Activated CD8-positive, alpha-beta T cell treated with anti-CD3 and anti-CD28 coated beads for 36 hours (primary cell): ENCODE measurements at places on chromosomes 2 and 18. TPM values are rescaled to one million over a fixed set of nuclear protein-coding genes. Genes with fewer than 3 reads are reported as not detected.

GAD1 gene
- total RNA-seq, result 1.3 TPM

CFAP221 gene
- not detected for total RNA-seq

TEX44 gene
- total RNA-seq, result not detected

DYSF gene
- total RNA-seq, result 3.5 TPM

CYS1 gene
- 0.11 TPM for total RNA-seq

GRCh38 chr18:24322584-24323136, 75.0 kb downstream of the OSBPL1A start:
- no peak for DNase-seq
- H3K4me1 ChIP-seq, result peaks cover 3% of the 10 kb centered on the region
- H3K27ac ChIP-seq, result no peak overlapping the region

DNA sequence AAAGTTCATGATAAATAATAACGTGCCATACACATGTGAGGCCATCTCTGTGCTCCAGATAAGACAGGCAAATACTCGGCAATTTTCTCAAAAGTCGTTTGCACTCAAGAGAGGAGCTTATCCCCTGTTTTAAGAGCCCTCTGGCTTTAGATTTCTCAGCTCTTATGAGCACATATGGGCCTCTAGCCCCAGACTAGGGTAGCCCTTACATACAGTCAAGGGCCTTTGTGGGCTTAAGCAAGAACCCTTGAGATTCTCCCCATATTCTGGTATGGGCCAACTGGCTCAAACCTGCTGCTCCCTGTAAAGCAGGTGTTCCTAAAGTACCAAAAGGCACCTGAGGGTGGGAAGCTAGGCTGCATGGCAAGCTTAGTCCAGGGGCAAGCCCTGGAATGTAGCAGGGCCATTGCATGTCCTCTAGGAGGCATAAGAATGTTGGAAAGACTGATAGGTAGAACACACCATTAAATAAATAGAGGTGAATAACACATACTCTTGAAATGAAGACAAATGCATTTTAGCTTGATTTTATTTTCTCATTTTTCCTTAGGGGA, 66.1 kb downstream of the FASTKD2 start:
- no peaks in the 10 kb centered on the region for H3K27me3 ChIP-seq
- no peak overlapping the region for H3K27ac ChIP-seq
- no peak overlapping the region for H3K4me3 ChIP-seq
- H3K36me3 ChIP-seq, result peaks cover 4% of the 10 kb centered on the region
- no peaks in the 10 kb centered on the region for H3K4me1 ChIP-seq

DNA sequence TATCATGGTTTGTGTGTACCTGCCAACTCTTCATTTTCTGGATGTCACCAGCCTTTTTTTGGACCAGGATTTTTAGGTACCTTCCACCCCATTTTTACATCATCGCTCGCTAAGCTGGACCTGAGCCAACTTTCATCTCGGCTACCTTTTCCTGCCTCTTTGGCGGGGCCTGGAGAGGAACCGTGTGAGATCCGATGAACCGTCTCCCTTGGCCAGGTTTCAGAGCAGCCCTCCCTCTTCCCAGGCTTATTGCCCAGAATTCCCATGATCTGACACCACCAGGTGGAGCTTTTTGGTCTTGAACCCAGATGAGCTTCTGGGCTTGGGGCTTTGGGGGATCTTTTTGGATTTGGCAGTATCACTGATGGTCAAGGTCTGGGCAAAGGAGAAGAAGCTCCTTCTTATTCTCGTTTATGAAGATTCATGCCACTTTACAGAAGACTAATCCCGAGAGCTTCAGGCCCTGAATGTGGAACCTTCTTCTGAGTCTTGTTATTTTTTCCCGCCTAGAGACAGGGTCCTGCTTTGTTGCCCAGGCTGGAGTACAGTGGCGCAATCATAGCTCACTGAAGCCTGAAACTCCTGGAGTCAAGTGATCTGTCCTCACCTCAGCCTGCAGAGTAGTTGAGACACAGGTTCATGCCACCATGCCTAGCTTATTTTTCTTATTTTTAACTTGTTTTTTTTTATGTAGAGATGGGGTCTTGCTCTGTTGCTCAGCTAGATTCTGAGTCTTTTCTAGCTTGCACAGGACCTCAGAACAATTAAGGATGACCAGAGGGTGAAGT, 50.4 kb downstream of the GATA6 start:
- H3K4me1 ChIP-seq, result peaks cover 11% of the 10 kb centered on the region
- H3K4me3 ChIP-seq, result no peak overlapping the region
- no peaks in the 10 kb centered on the region for H3K36me3 ChIP-seq
- no peak overlapping the region for H3K27ac ChIP-seq

DNA sequence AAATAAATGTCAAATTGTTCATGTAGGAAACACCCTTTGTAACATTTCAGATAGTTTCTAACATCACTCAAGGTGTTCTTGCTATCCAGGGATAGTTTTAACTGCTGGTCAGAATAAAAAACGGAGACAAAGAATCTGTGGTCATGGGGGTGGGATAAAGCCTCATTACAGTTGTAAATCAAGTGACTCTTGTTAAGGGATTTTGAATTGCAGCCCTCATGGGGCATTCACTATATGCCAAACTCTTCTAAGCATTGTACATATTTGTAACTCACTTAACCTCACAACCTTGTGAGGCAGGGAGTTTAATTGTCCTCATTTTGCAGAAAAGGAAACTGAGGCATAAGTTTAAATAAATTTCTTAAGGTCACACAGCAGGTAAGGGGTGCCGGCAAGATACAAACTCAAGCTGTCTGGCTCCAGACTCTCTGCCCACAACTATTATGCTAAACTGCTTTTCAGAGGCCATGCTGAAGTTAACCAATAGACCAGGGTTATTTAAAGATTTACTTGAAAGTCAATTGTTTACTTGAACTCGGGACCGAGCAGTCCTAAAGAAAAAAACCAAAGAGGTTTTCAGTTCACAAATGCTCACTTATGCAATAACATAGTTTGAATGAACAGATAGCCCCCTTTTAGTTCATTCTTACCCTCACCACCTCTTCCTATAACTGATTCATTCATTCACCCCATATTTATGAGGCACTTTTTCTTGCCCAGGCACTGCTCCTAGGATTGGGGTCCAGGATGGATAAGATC, 121.6 kb upstream of the FZD5 start:
- no peaks in the 10 kb centered on the region for H3K36me3 ChIP-seq
- no peaks in the 10 kb centered on the region for H3K27me3 ChIP-seq
- DNase-seq, result no peak

DNA sequence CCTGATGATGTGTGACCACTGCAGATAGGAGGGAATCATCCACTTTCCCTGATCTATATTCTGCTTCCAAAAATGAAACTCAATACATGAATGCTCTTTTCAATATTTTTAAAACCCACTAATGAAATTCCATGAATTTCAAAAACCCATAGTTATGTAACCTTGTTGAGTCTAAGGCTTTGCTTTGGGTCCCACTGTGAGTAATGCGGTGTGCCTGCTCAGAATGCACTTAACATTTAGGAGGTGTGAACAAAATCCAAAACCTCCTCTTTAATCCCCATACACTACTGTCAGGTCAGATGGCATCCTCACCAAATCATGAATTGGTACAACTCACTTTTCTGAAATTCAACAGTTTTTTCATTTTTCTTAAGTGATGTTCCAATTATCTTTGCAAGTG, 50.4 kb downstream of the CCDC93 start:
- no peak overlapping the region for H3K27ac ChIP-seq
- no peaks in the 10 kb centered on the region for H3K4me1 ChIP-seq
- no peak for DNase-seq
- no peak overlapping the region for H3K4me3 ChIP-seq

DNA sequence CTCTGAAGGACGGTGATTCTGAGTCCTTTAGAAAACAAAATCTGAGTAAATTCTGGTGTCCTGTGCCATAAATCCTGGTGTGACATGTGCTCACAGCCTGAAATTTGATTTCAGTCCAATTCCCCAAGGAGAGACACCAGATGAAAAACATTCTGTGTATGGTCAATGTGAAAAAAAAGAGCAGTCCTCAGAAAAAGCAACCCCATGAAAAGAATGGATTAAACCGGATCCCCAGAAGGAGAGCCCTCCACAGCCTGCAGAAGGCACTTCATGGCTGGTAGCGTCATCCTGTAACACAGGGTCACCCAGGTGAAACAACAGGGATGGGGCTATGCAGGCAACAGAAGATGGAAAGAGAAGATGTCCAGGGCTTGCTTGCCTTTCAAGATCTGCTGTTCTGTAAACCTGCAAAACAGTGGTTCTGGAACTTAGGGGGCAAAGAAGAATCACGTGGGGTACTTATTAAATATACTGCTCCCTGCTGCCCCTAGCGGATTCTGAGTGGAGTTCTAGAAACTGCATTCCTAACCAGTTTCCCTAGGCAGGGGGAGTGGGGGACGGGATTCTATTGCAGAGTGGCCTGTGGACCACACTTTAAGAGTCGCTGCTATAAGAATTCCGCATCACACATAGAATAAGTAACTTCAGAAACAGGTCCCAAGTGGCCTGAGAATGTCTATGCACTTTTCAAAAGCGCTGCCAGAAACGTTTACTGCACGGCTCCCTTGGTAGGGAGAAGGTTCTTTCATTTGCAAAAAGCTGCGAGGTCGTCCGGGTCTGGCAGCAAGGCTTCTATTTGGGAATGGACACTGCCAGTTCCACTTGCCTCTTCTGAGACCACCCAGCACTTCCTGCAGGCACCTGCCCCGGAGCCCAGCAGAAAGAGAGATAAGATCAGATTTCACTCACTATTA, 118.9 kb upstream of the ARL5A start:
- DNase-seq, result peak; percentile 52
- H3K36me3 ChIP-seq, result no peaks in the 10 kb centered on the region
- no peak overlapping the region for H3K4me3 ChIP-seq
- no peak overlapping the region for H3K27ac ChIP-seq
- peaks cover 13% of the 10 kb centered on the region for H3K27me3 ChIP-seq
- no peaks in the 10 kb centered on the region for H3K4me1 ChIP-seq

GRCh38 chr2:17441790-17442189, 76.5 kb downstream of the RAD51AP2 start:
- no peaks in the 10 kb centered on the region for H3K36me3 ChIP-seq
- no peaks in the 10 kb centered on the region for H3K27me3 ChIP-seq
- H3K4me3 ChIP-seq, result no peak overlapping the region

DNA sequence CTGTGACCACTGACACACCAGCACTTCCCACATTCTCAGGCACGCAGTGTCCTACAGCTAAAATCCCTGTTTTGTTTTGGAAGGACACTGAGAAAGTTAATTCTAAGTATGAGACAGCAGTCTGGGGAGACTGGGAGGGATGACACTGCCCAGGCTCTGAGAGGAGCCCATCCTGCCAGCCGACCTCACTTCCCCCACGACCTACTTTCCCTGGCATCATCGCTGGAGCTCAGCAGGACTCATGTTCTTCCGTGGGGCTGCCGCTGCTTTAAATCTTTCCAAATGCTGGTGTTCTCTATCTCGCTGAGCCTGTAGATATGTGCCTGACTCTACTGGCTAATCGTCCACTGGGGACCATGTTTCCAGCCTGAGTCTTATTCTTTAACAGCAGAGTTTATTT, 68.8 kb upstream of the TMEM200C start:
- no peak for DNase-seq
- no peak overlapping the region for H3K27ac ChIP-seq
- no peaks in the 10 kb centered on the region for H3K27me3 ChIP-seq
- no peaks in the 10 kb centered on the region for H3K36me3 ChIP-seq
